ENCODE measurements at places on chromosomes 2 and 18.
A peak's percentile ranks its signal among the peaks of the same experiment; 100 is the strongest.

- H3K27me3 ChIP-seq: no peaks in the 10 kb centered on the region
- peaks cover 56% of the 10 kb centered on the region for H3K4me1 ChIP-seq
- no peak for DNase-seq
- H3K27ac ChIP-seq: peak overlapping the region; percentile 83
- H3K36me3 ChIP-seq: no peaks in the 10 kb centered on the region
Measured at GRCh38 chr2:196208915-196209314, 37.5 kb upstream of the STK17B start.

- H3K27me3 ChIP-seq: no peaks in the 10 kb centered on the region
- H3K36me3 ChIP-seq: peaks cover 2% of the 10 kb centered on the region
- no peak overlapping the region for H3K4me3 ChIP-seq
- no peak for DNase-seq
Measured at GRCh38 chr2:237431837-237432236, 17.9 kb upstream of the COL6A3 start.

DNA sequence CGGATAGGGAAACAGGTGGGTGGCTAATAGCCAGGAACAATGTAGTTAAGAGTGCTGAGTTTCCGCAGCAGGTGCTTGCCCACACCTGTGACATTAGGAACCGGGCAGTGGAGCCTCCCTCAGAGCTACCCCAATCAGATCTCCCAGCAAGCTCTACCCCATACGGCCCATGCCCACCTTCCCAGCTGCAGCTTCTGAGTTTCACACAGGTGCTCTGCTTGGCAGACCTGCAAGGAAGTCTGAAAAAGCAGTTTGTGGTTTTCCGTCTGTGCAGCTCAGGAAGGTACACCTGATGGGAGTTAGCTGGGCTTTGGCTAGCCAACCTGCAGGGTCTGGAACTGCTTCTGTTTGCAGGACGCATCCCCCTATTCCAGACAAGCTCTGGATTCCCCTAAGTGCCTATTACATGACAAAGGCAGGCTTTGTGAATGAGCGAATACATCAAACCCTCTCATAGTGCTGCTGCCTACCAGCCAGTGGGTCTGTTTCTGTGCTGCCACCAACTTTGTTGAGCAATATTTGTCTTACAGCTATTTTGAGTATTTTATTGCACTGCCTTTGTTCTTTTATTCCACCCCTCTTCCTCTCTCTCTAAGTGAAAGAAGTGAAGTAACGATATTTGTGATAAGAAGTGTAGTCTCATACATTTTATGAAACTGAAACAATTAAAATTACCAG lies 24.7 kb upstream of the CEP68 start:
- no peak for DNase-seq
- peak overlapping the region; percentile 83 for H3K27ac ChIP-seq
- H3K4me1 ChIP-seq: peaks cover 27% of the 10 kb centered on the region
- H3K36me3 ChIP-seq: no peaks in the 10 kb centered on the region
- H3K27me3 ChIP-seq: no peaks in the 10 kb centered on the region
- H3K4me3 ChIP-seq: peak overlapping the region; percentile 74

GRCh38 chr2:160201849-160202539 lies 1.9 kb upstream of the ITGB6 start:
- H3K27ac ChIP-seq: no peak overlapping the region
- peaks cover 4% of the 10 kb centered on the region for H3K36me3 ChIP-seq
- no peak for DNase-seq

DNA sequence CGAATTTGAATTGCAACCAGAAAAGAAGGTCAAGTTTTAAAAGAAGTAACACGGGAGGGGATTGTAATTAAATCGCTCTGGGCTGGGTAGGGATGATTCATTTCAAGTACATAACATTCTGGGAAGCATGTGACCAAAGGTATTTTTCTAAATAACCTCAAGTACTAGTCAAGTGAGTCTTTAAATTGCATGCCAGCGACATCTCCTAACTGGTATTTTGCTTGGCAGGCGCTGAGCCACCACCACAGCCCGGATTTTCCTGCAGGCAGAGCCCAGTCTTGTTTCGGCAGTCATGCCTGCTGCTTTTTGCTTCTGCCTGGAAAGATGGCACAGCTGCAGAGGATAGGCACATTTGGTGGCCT lies 33.7 kb upstream of the NPAS2 start:
- H3K27ac ChIP-seq: no peak overlapping the region
- H3K36me3 ChIP-seq: no peaks in the 10 kb centered on the region
- H3K4me3 ChIP-seq: no peak overlapping the region
- H3K27me3 ChIP-seq: no peaks in the 10 kb centered on the region
- H3K4me1 ChIP-seq: no peaks in the 10 kb centered on the region

DNA sequence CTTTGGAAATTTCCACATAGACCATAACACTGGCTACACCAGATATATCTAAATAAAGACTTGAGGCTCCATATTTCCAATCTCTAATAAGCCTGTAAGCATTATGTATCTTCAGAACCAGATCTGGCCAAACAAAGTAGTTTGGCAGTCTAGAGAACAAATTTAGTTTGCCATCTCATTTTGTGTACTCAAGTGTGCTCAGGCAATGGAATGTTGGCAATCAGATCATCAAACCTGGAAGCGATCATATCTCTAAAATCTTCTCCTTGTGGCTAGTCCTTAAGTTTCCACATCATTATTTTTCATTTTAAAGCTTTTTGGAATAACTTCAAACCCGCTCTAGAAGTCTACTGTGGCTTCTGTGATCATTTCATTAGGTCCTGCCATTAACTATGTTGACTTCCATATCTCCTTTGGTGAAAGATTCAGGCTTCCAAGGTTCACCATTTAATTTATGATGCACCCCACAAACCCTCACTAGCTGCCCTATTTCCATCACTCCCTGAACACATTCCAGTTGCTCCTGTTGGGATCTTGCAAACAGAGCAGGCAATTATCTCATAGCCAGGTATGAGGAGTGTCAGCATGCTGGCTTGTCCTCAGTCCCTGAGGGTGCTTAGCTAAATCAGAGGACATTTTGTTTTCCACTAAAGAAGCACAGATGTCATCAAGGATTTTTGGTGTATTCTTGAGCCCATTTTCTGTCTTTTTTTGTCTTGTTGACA lies 46.2 kb downstream of the WDR75 start:
- no peak for DNase-seq
- H3K4me3 ChIP-seq: no peak overlapping the region
- peaks cover 7% of the 10 kb centered on the region for H3K27me3 ChIP-seq
- H3K4me1 ChIP-seq: no peaks in the 10 kb centered on the region
- H3K27ac ChIP-seq: no peak overlapping the region
- H3K36me3 ChIP-seq: no peaks in the 10 kb centered on the region

- no peaks in the 10 kb centered on the region for H3K27me3 ChIP-seq
- no peaks in the 10 kb centered on the region for H3K4me1 ChIP-seq
- no peak for DNase-seq
- no peak overlapping the region for H3K27ac ChIP-seq
Measured at GRCh38 chr18:43350176-43350575, 72.9 kb upstream of the SYT4 start.

DNA sequence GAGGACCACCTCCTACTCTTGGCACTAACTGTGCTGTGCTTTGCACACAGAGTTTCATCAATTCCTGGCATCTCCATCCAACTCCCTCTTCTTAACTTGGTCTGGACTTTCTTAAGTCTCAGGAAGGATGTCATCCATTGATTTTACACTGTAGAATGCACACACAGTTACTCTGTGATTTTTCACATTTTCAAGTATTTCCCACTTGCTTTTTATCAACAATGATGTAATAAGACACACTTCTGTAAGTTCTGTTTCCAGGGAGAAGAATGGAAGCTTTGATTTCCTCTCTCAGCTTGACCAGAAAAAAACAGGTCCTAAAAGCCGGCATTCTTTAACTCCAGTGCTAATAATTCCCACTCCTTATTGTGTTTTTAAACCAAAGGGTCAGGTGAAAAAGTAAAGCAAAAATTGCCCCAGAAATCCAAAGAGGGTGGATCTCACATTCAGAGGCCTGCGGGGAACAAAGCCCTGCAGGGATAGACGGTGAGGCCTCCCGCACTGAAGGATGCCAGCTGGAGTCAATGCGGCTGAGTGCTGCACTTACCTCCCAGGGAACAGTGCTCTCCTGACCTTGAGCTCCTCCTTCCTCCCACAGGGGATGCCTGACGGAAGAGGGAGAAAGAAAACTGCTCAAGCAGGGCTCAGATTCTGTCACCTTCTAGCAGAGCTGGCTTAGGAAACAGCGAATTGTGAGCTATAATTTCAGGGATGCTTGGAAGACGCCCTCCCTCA lies 83.1 kb downstream of the PDCL3 start:
- no peak for DNase-seq
- peaks cover 60% of the 10 kb centered on the region for H3K4me1 ChIP-seq
- H3K36me3 ChIP-seq: no peaks in the 10 kb centered on the region
- H3K27me3 ChIP-seq: no peaks in the 10 kb centered on the region

GRCh38 chr2:85449214-85449588 lies 30.7 kb downstream of the SH2D6 start:
- H3K4me1 ChIP-seq: no peaks in the 10 kb centered on the region
- DNase-seq: no peak
- H3K27ac ChIP-seq: no peak overlapping the region
- H3K36me3 ChIP-seq: no peaks in the 10 kb centered on the region

DNA sequence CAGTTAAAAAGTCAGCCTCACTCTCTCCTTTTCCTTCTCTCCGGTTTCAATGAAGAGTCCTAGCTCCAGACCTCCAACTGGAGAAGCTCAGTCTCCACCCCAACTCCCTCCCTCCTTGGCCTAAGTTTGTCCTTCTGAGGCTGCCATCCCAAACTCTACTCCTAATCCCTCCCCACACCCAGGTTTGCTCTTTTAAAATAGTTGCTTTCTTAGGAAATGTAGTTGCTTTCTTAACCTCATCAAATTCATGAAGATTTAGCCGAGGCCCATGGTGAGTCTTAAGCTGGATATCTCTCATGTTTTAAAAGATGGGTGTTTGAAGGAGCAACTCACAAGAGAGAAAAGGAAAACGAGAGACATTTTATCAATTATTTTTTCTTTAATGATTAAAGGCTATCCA lies 937 bp upstream of the LANCL1 start:
- no peak for DNase-seq
- peak overlapping the region; percentile 100 for H3K4me3 ChIP-seq
- H3K4me1 ChIP-seq: peaks cover 66% of the 10 kb centered on the region
- peak overlapping the region; percentile 100 for H3K27ac ChIP-seq
- peaks cover 5% of the 10 kb centered on the region for H3K36me3 ChIP-seq
- H3K27me3 ChIP-seq: no peaks in the 10 kb centered on the region

DNA sequence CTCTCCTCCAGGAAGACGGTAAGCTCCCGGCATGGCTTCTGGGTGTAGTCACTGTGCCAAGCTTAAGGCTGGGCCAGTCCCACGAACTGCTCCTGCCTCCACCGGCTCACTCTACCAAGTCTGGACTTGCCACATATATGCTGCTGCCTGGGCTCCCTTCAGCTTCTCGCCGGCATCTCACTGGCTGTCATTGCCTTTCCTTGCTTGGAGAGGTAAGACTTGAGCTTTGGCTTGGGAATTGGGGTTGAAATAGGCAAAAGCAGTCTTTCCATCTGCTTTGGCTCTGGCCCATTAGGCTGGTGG lies 481.0 kb downstream of the TGIF1 start:
- H3K4me3 ChIP-seq: no peak overlapping the region
- H3K4me1 ChIP-seq: no peaks in the 10 kb centered on the region
- no peaks in the 10 kb centered on the region for H3K36me3 ChIP-seq

GRCh38 chr2:15832030-15832709 lies 108.2 kb upstream of the MYCN start:
- H3K4me3 ChIP-seq: no peak overlapping the region
- H3K27me3 ChIP-seq: no peaks in the 10 kb centered on the region
- no peaks in the 10 kb centered on the region for H3K36me3 ChIP-seq
- H3K4me1 ChIP-seq: no peaks in the 10 kb centered on the region

DNA sequence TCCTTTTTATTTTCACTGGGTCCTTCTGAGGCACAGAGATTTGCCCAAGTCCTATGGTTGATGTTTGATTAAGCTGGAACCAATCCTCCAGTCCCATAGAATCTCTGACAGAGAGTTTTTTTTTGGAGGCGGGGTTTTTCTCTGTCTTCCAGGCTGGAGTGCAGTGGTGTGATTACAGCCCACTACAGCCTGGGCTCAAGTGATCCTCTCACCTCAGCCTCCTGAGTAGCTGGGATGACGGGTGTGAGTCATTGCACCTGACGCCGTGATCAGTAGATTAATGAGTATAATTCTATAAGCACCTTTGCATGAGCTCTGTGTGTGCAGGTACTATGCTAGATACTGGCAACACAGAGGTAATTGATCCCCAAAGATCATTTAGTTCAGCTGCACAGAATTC lies 15.3 kb upstream of the TRPM8 start:
- H3K4me3 ChIP-seq: no peak overlapping the region
- H3K4me1 ChIP-seq: peaks cover 13% of the 10 kb centered on the region
- peaks cover 17% of the 10 kb centered on the region for H3K27me3 ChIP-seq
- no peak for DNase-seq
- H3K36me3 ChIP-seq: no peaks in the 10 kb centered on the region

- H3K27ac ChIP-seq: no peak overlapping the region
- peaks cover 6% of the 10 kb centered on the region for H3K4me1 ChIP-seq
- H3K27me3 ChIP-seq: peaks cover 20% of the 10 kb centered on the region
- H3K36me3 ChIP-seq: peaks cover 2% of the 10 kb centered on the region
Measured at GRCh38 chr2:25711675-25712354, 38.4 kb upstream of the DTNB start.

GRCh38 chr2:30678410-30679137 lies 128.7 kb downstream of the CAPN13 start:
- no peak overlapping the region for H3K27ac ChIP-seq
- H3K27me3 ChIP-seq: no peaks in the 10 kb centered on the region
- no peaks in the 10 kb centered on the region for H3K36me3 ChIP-seq
- H3K4me1 ChIP-seq: no peaks in the 10 kb centered on the region
- DNase-seq: no peak

DNA sequence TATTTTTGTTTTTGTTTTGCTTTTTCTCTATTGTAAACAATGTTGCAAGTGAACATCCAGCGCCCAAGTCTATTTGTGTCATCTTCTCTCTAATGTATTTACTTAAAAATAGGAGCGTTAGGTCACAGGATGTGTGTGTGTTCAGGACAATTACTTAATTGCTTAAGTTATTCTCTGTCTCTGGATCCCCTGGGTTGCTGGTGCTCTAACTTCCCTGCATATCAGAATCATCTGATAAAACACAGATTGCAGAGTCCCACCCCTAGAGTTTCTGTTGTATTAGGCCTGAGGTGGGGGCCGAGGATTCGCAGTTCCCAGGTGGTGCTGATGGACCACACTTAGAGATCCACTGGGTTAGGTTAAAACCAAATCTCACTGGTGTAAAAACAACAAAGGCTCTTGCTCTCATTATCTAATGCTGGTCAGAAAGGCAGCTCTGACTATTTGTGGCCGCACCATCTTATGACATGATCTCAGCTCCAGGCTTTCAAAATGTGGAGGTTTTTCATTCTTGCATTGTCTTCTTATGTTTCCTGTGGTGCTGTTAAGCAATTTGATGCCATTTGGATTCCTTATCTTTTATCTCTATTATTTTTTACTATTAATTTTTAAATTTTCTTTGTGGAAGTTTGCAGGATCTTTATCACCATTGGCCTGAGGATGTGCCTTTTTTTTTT lies 87.7 kb downstream of the CLIP4 start:
- H3K4me3 ChIP-seq: no peak overlapping the region
- H3K27me3 ChIP-seq: no peaks in the 10 kb centered on the region
- peaks cover 2% of the 10 kb centered on the region for H3K4me1 ChIP-seq
- H3K36me3 ChIP-seq: no peaks in the 10 kb centered on the region

- H3K4me3 ChIP-seq: no peak overlapping the region
- peak overlapping the region; percentile 99 for H3K27ac ChIP-seq
- H3K27me3 ChIP-seq: no peaks in the 10 kb centered on the region
- H3K4me1 ChIP-seq: peaks cover 60% of the 10 kb centered on the region
Measured at GRCh38 chr2:174775571-174775980, 11.3 kb upstream of the CHRNA1 start.

Measured in naive thymus-derived CD8-positive, alpha-beta T cell (primary cell).